ENCODE measurements at places on chromosomes 16 and 17. TPM values are rescaled to one million over a fixed set of nuclear protein-coding genes. Genes with fewer than 3 reads are reported as not detected.

- DNase-seq: no peak
These were observed 151.9 kb upstream of the MAF start for GRCh38 chr16:79752396-79752795.

GRCh38 chr16:87707097-87707496, 58.7 kb downstream of the KLHDC4 start:
- DNase-seq: no peak

GRCh38 chr17:28747801-28748750, 4.3 kb downstream of the TRAF4 start:
- no peak for DNase-seq

- no peak for DNase-seq
These were observed 27.9 kb upstream of the LYRM9 start for GRCh38 chr17:27921077-27921476.

- DNase-seq: no peak
These were observed 56.8 kb upstream of the SCNN1B start for GRCh38 chr16:23245268-23245667.

DNA sequence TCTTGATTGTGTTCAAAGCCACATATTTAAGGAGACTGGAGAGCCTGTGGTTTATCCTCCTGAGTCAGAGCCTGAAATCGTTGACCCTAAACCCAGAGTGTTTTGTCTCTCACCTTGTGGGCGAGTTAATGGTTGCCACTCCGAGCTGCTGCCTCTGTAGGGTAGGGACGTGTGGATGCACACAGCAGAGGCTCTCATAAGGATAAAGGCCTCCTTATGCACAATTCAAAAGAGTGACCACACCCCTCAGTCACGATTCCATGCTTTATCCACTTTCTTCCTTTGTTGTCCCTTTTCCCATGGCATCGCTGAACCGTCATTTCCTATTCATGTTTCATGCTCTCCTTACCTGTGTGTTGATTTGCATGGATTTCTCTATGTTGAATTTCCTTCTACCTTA, 805.0 kb upstream of the RBFOX1 start:
- no peak for DNase-seq

GRCh38 chr17:6285486-6285885, 149.4 kb downstream of the AIPL1 start:
- no peak for DNase-seq

- DNase-seq: no peak
These were observed 238.0 kb downstream of the SNX29 start for GRCh38 chr16:12214509-12214908.

The KRT32 gene
- total RNA-seq: not detected

GRCh38 chr17:6347776-6348175, 87.1 kb downstream of the AIPL1 start:
- DNase-seq: no peak

DNA sequence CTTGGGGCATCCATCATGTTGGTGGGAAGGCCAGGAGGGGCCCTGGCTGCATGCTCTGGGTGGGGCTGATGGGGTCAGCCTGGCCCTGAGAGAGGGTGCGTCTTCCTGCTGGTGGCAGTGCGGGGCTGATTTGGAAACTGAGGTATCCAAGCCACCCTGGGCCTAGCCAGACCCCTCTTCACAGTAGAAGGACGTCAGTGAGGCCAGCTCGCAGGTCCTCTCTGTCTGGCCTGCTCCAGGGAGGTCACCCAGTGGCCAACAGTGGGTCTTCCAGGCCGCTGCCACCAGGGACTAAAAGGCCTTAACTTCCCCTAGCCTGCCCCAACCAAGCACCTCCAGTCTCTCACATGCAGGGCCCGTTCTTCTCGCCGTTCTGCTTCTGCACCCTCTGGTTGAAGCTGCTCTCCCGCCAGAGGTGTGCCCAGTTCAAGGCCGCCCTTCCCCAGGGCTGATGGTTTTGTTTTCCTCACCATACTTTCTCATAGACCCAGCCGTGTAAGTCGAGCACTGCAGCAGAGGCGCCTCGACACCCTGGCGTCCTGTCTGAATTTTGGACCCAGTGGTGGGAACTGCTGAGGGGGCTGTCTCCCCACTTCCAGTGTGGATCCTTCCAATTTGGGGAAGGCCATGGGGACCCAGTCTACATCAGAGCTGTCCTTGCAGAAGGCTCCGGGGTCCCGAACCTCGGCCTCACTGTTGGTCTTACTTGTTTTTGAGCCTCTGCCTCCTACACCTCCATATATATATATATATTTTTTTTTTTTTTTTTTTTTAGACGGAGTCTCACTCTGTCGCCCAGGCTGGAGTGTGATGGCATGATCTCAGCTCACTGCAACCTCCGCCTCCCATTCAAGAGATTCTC, 42.9 kb upstream of the CDC42EP4 start:
- DNase-seq: no peak

The CHST5 gene
- total RNA-seq: 0.13 TPM

- no peak for DNase-seq
These were observed 16.1 kb downstream of the G6PC3 start for GRCh38 chr17:44086364-44087311.

The PABPN1L gene
- not detected for total RNA-seq

GRCh38 chr16:89145406-89146161, 26.0 kb upstream of the CDH15 start:
- no peak for DNase-seq

The PRAC2 gene
- total RNA-seq: not detected

The TBC1D3B gene
- total RNA-seq: 8.9 TPM

DNA sequence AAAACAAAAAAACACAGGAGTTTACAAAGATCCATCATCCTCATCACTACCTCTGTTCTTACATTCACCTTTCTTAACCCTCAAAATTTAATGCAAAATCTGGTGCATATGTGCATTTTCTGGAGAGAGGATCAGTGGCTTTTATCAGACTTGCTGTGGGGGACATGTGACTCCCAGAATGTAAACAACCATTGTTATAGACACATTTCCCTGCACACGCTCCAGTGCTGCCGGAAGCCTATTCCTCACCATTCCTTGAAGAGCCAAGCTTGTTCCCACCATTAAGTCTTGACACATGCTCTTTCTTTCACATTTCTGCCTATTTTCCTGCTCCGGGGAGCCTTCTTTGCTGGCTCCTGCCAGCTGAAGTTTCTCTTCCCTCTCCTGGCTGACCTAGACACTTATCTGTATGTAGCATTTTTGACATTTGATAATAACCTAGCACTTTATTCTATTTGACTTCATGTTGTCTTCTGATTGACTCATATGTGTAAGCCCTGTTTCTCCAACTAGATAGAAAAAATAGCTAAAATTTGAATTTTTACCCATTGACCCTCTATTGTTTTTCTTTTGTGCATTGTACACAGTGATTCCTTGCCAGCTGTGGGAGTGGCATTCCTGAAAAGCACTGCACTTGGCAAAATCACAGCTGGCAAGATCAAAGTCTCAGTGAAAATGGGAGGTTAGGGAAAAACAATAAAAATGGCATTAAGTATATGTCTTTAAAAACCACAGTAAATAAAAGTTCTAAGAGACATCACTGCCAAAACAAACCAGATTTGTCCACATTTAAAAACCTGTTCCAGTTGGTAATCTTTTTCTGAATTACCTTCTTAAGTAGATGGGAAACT, 76.8 kb upstream of the CIBAR2 start:
- no peak for DNase-seq

- DNase-seq: no peak
These were observed 259.4 kb upstream of the IRX3 start for GRCh38 chr16:54545854-54546511.

DNA sequence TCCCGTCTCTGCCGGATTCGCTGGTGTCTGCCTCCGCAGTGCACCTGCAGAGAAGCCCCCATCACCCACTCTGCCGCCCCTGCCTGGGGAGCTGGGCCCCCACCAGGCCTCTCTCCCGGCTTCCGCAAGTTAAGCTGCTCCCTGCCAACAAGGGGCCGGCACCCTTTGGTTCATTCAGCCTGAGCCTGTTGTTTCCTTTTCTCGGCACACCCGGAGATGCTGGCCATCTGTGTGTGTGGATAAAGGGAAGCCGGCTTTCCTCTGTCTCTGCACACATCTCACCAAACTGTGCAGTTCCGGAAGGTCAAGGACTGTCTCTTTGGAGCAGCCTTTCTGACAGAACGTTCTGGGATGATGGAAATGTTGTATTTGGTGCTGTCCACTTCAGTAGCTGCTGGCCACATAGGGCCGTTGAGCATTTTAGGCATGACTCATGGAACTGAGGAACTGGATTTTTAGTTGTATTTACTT, 6.8 kb downstream of the MAPK8IP3 start:
- DNase-seq: no peak

- no peak for DNase-seq
These were observed 43.7 kb downstream of the ABCC1 start for GRCh38 chr16:15993128-15993527.

DNA sequence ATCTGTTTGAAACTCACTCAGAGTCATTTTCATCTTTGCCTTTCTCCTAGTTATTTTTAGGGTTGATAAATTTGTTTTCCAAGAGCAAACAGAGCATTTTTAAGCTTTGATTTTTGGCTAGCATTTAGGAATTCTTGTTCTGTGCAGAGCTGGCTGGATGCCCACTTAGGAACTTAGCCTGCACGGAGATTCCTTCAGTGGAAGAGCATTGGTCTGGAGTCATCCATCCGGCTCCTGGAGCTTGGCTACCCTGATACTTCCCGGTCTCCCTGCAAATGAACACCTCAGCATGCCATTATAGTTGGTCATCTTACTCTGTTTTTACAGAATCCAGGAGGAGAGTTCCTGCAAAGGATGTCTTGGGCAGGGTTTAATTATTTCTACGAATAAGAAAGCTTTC, 57.1 kb downstream of the SPECC1 start:
- no peak for DNase-seq

GRCh38 chr17:17546399-17547185, 44.9 kb downstream of the PEMT start:
- DNase-seq: no peak

The FKBP10 gene
- 167 TPM for total RNA-seq

All from endothelial cell (in vitro differentiated cells).